Fibroblast of lung (primary cell): ENCODE measurements at places on chromosomes 4 and X. TPM values are rescaled to one million over a fixed set of nuclear protein-coding genes. Genes with fewer than 3 reads are reported as not detected.

DNA sequence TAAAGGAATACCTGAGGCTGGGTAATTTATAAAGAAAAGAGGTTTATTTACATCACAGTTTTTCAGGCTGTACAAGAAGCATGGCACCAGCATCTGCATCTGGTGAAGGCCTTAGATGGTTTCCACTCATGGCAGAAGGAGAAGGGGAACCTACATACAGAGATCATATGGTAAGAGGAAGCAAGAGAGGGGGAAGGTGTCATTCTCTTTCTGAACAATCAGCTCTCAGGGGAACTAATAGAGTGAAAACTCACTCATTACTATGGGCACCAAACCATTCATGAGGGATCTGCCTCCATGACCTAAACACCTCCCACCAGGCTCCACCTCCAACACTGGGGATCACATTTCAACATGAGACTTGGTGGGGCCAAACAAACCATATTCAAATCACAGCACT is 61.7 kb upstream of the PPP1R2C start:
- DNase-seq, result no peak

The SOD3 gene
- 16.7 and 34.8 TPM in 2 replicates for total RNA-seq

DNA sequence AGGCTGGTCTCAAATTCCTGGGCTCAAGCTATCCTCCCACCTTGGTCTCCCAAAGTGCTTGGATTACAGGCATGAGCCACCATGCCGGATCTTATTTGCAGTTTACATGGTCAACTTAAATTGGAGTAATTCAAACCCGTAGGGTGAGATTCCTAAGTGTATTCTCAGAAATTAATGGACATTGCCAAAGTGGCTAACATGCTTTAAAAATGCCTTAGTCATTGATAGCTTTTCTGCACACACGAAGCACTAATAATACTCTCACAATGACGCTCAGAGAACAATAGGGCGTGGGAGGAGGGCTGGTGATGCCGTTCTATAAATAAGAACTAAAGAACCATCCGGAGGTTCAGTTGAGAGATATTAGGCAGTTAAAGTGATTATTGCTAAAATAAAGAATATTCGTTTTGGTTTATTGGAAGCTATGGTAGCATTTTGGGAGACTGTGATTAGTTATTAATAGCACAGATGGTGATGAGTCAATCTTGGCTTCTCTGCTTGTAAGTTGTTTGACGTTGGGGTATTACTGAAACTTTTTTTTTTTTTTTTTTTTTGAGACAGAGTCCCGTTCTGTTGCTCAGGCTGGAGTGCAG is 79.1 kb downstream of the TRAPPC11 start:
- DNase-seq, result no peak

The VGLL1 gene
- total RNA-seq, result not detected in 2 replicates

DNA sequence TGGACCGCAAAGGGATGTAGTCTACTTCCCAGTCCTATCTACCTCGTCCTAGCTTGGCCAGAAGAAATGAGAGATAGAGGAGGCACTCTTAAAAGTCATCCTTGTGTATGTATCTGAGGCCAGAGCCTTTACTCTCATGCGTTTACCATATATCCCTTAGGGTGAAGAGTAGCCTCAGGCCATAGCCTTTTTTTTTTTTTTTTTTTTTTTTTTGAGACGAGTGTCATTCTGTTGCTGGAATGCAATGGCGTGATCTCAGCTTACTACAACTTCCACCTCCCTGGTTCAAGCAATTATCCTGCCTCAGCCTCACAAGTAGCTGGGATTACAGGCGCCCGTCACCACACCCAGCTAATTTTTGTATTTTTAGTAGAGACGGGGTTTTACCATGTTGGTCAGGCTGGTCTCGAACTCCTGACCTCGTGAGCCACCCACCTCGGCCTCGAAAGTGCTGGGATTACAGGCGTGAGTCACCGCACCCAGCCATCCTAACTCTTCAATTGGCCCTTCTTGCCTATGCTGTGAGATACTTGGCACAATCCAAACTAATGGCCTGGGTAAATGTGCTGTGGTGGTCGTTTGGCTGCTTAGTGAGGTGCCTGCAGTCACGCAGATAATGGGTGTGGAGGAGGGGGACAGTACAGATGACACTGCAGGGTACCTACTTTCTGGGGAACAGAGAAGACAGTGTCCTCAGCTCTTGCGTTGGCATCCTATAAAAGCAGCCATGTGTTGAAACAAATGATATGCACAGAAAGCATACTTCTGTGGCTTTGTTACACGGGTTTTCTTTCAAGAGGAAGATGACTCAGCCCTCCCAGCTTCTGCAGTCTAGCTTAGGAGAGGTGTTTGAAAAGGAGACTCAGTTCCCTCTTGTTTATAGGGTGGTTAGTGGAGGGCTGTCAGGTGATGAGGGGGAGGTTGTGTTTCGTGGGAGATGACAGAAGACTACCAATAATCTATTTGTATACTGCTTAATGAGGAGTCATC is 10.4 kb upstream of the DGAT2L6 start:
- peak; percentile 78 for DNase-seq

The ZNF827 gene
- total RNA-seq, result 4.4 and 7.1 TPM in 2 replicates

- no peak for DNase-seq
Observed at GRCh38 chr4:127352220-127353113, 280.3 kb upstream of the INTU start.

- no peak for DNase-seq
Observed at GRCh38 chr4:187060551-187060950, 336.9 kb upstream of the FAT1 start.

The RBM41 gene
- total RNA-seq, result 12.6 and 13.2 TPM in 2 replicates

DNA sequence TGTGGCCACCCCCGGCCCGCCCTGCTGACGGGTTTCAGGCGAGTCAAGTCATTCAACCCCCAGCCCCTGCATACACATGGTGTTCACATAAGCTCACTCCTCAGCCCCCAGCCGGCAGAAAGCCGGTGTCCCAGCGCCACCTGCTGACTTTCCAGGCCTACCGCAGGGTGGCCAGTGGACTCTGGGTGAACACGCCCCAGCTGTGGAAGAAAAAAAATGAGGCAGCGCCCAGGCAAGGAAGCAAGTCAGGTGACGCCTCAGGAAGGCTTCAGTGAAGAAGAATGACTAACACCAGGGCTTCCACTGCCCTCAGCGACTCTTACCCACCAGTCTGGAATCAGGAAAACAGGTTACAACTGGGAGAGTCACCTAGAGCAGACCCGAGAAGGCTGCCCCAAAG is 15.8 kb downstream of the BCAP31 start:
- DNase-seq, result peak; percentile 73

DNA sequence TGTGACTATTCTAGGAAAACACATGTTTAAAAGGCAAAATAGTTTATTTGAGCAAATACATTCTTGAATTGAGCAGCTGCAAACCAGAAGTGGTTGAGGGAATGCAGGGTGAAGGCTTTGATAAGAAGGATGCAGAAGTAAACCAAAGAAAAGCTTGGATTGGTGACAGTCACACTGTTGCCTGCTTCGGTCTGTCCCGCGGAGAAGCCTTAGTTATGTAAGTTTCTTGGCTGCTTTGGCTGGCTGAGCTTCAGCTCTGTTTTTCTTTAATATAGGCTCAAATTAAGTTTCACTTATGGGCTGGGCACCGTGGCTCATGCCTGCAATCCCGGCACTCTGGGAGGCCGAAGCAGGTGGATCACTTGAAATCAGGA is 67.6 kb downstream of the FAM53A start:
- DNase-seq, result no peak

The P2RY4 gene
- under 0.01 TPM in 2 replicates for total RNA-seq

The BBS7 gene
- 21.3 and 22.5 TPM in 2 replicates for total RNA-seq

The CNKSR2 gene
- total RNA-seq, result 0.33 and 1.5 TPM in 2 replicates

GRCh38 chr4:110680265-110680664 is 57.4 kb upstream of the PITX2 start:
- DNase-seq, result no peak

The ART3 gene
- not detected in 2 replicates for total RNA-seq

DNA sequence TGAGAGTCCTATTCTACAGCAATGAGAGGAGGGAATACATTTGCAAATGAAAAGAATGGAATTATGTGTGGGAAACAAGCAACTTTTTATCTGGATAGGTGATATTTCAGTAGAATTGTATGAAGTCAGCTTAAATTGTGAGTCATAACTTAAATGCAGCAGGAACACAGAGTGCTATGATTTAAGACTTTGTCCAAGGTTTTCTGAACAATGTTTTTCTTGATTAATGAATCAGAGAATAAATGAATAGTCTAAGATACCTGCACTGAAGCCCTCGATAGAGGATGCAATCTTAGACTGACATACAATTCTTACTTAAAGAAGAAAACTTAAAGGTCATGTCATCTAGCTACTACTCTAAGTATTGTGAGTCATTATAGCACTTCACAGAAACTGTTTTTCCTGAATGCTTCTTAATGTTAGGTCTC is 8.0 kb downstream of the ARHGEF38 start:
- peak; percentile 10 for DNase-seq

- DNase-seq, result peak; percentile 27
Observed at GRCh38 chrX:152632445-152633097, 5.1 kb upstream of the GABRQ start.

The PDLIM3 gene
- total RNA-seq, result 20.8 and 50.3 TPM in 2 replicates

GRCh38 chr4:25443851-25444250 is 66.8 kb downstream of the ANAPC4 start:
- no peak for DNase-seq

The RPL39 gene
- total RNA-seq, result 2,034 and 3,576 TPM in 2 replicates

The OPRPN gene
- total RNA-seq, result not detected in 2 replicates

- DNase-seq, result no peak
Observed at GRCh38 chr4:117692538-117692937, 341.7 kb upstream of the NDST3 start.

DNA sequence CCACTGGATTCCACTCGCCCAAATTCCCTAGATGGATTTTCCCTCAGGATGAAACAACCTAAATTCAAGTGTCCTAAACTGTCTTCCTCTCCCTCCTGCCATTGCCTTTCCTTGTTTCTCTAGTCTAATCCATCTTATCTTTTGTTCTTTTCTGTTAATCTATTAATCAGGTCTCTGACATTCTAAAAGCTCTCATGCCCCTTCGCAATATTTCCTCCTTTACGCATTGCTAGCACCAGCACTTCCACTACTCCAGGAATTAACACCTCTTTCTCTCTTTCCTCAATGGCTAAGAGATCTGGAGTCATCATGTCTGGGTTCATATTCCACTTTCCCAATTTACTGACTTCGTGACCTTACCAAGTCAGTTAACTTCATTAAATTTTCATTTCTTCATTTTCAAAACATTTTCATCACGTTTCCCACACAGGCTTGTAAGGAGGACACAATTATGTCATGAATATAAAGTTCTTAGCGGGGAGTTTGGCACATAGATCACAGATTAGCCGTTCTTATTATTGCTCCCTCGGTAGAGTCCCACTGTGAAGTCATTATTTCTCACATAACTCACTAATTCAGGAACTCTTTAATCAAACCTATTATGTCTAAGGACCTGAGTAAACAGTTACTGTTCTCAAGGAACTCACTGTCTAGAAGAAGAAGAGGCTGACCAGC is 45.3 kb downstream of the FAT4 start:
- DNase-seq, result no peak

GRCh38 chr4:184400891-184401290 is 73.5 kb downstream of the IRF2 start:
- peak; percentile 30 for DNase-seq

DNA sequence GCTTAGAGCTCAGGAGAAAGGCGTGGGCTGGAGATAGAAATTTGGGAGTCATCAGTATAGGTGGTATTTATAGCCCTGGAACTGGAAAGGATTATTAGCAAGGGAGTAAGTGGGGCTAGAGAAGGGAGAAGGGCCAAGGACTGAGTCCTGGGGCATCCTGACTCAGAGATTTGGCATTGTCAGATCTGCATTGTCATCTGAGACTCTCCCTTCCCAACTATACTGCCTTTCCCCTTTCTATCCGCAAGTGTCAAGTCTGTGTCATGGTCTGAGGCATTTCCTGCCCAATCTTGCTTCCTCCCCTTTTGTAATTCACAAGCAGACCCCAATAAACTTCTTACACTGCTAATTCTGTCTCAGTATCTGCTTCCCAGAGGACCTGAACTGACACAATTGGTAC is 24.4 kb upstream of the SLC25A43 start:
- no peak for DNase-seq

DNA sequence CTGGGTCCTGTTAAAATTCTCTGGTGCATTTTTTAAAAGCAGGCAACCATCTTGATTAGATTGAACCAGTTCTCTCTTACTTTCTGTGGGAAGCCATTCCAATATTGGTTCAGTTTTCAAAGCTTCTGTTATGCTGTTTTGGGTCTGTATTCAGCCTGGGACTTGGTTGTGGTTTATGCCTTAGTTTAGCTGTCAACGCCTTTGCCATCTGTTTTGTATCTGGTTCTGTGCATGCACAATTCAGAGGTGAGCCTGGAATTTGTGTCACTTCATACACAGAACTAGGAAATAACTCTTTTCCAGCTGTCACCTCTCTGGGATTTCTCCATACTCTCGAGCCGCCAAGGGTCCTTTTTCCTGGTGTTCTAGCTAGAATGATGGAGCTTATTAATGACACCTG is 46.2 kb downstream of the STAP1 start:
- no peak for DNase-seq

- no peak for DNase-seq
Observed at GRCh38 chrX:100687546-100687945, 43.5 kb downstream of the SRPX2 start.

DNA sequence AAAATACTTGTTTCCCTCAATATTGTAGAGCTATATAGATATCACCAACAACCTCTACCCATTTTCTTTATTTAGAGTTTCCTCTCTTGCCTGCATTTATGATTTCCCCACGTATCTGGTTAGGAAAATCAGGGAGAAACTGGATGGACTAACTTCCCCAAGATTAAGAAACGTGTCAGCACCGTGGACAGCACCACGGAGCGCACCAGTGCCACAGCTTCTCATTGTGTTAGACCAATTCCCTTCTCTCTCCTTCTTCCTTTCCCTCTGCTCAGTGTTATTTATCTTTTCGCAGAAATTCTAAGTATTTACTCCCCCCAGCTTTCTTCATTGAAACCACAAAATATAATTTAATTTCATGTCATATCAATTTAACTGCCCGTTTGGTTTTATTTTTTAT is 568.6 kb upstream of the BOD1L1 start:
- DNase-seq, result peak; percentile 79

GRCh38 chr4:186931519-186931918 is 207.9 kb upstream of the FAT1 start:
- peak; percentile 80 for DNase-seq

GRCh38 chrX:19902110-19902509 is 14.7 kb upstream of the SH3KBP1 start:
- DNase-seq, result peak; percentile 60

GRCh38 chr4:142314686-142315085 is 531.4 kb downstream of the INPP4B start:
- DNase-seq, result no peak

DNA sequence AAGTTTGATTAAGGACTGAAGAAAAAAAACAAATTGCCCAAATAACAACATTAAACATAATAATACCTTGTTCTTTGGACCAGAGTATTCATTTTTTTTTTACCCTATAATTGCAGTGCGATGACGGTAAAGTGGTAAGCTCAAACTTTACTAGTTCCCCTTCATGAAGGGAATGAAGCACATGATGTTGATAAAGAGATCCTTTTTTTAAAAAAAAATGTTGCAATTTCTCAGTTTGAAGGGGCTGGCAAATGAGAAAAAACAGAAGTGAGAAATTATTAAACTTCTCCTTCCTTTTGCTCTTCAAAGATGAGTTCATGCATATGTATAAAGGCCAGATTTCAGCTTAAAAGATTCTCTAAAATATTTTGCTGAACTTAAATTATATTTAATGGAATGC is 231.7 kb downstream of the C4orf33 start:
- no peak for DNase-seq
